CD4-positive, alpha-beta T cell treated with Interleukin-6 at 100 ng/mL for 8 hours (primary cell): ENCODE measurements at places on chromosomes 1 and 21.

- no peak for DNase-seq
Measured at GRCh38 chr1:56473582-56474270, 105.6 kb downstream of the PLPP3 start.

DNA sequence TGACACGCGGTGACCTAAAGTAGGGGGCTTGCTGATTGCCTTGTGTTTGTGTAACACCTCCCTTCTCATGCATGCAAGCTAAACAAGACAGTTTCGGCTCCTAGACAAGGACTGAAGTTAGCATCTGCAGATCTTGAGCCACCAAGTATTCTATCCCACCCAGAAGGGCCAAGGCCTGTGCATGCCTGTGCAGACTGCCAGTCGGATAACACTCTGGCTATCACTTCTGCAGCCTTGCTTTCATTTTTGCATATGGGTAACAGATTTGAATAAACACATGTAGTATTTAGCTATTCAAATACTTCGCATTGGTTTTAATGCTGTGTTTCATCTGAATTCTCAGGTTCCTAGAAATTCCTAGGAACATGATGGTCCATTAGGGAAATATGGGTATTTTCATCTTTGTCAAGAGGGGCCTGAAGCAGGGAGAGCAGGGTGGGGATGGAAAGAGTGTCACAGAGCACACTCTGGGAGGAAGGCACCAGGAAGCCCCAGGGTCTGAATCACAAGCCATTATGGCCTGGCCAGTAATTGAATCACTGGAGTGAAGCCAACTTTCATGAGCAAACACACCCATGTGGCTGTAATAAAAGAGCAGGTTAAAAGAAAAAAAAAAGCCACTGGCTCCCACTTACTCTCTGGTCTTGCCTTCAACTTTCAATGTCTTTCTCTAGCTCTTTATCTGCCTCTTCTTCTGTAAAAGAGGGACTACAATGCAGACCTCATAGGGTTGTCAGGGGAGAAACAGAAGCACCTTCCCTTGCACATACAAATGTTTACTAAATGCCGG lies 28.3 kb downstream of the GADD45A start:
- DNase-seq = no peak

- no peak for DNase-seq
Measured at GRCh38 chr1:185441605-185442004, 124.6 kb upstream of the IVNS1ABP start.

DNA sequence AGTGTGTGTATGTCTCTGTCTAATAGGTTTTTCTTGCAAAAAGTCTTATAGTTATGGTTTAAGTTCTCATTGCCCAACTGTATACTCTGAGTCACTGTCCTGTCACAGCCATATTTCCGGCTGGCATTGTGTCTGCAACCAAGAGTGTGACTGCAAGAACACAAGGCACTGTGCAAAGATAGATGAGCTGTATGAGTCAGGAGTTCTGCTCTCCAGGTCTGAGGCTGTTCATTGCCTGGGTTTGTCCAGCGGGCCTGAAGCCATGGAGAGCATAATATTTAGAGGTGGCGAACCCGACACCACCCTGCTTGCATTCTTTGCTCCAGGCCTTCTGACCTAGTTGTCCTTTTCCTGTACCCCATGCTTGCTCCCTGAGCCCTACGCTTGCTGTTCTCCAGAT lies 50.9 kb upstream of the CNIH3 start:
- no peak for DNase-seq

GRCh38 chr1:6148497-6149241 lies 31.5 kb downstream of the CHD5 start:
- DNase-seq = peak; percentile 64

- no peak for DNase-seq
Measured at GRCh38 chr1:57091642-57092041, 125.8 kb upstream of the C8B start.

DNA sequence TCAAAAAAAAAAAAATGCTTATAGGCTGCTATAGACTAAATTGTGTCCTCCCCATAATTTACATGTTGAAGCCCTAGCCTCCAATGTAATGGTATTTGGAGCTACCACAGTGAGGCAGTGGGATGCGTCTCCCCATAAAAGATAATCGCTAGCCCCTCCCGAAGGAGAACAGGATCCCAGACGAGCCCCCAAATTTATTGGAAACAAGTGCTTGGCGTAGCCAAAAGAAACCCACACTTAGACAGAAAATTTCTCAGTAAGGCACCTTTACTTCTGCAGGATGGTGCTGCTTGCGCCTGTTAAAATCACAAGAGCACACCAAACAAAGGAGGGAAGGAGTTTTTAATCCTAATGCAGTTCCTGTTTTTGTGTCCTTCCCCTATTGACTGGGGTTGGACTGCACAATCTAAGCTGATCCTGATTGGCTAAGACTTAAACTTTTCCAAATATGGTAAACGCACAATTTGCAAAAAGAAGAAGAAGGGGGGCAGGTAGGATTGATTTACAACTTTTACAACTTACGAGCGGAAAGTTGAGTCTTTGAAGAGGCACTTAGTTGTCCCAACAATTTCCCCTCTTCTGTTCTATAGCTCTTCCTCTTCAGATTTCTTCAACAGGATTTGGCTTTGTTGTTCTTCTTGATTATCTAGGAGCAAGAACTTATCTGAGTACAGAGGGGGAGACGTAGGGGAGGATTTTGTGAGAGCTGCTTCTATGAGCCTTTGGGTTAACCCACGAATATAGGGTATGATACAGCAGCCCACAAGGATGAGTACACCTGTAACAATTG lies 3.0 kb upstream of the IPP start:
- no peak for DNase-seq

- DNase-seq = no peak
Measured at GRCh38 chr1:65232461-65232990, 76.8 kb upstream of the DNAJC6 start.
